Hippocampal formation (tissue), 2 donors: ENCODE measurements at places on chromosomes 6 and 20.

DNA sequence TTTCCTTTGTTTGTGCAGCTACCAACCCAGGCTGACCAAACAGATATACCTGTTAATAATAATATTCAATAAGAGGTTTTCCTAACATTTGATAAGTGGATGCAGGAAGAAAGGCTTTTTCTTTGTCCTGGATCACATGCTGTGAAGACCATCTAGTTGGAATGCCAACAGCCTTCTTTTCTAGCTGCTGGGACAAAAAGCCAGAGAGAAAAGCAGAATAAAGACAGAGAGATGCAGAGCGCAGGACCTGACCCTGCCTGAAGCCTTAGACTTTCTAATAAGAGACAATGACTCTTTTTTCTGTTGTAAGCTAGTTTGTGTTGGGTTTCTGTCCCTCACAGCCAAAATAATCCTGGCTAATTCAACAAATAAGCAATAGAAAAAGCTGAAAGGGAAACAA is 308.2 kb downstream of the PHF3 start:
- DNase-seq = no peak

- DNase-seq = no peak
These were observed 137.5 kb downstream of the NRN1 start for GRCh38 chr6:5869261-5869660.

DNA sequence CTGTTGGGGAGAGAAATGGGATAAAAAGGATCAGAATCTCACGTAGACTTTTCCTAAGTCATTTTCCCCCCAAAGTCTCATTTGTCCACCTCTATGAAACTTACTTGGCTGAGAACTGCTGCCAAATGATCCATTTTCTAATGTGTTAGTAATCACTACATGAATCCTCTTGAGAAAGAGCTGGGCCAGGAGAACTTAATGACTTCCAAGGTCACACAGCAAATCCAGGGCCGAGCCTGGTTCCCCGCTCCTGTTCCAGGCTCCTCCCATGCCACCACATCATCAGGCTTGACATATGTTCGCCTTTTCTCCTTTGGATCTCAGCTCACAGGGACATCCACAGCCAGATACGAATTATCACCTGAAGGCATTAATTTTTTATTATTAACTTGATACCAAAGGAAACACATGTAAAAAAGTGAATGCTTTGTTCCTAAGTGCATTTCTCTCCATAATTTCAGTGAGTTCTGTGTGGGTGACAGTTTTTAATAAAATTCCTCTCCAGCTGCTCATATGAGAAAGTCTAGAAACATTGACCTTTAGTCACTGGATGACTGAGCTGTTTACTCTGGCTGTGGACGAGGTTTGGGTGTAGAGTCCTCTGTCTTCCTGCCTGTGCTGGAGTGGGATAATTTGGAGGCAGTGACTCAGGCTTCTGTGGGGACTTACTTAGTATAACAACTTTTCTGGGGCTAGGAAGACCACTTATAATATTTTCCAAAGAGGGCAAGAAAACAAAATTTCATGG is 276.3 kb downstream of the PAX1 start:
- DNase-seq = no peak

DNA sequence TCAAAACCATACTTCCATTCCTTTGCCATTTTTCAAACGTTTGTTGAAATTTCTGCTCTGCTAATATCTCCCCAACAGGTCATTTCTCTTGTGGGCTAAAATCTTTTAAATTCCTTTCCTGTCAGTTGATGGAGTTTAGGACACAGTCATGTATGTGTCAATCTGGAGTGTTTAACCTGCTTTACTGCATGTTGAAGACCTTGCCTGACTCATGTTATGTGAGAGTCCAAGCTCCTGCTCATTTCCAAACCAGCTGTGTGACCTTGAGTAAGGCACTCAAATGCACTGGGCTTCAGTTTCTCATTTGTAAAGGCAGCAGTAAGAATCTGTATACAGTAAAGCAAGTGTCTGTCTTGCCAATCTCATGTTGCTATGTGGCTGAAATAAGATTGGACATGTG is 171.9 kb upstream of the SPACA1 start:
- DNase-seq = no peak

GRCh38 chr6:36728289-36729160 is 30.9 kb downstream of the RAB44 start:
- DNase-seq = no peak

- peak; percentile 5 for DNase-seq
These were observed 13.5 kb downstream of the HAO1 start for GRCh38 chr20:7926767-7927166.

DNA sequence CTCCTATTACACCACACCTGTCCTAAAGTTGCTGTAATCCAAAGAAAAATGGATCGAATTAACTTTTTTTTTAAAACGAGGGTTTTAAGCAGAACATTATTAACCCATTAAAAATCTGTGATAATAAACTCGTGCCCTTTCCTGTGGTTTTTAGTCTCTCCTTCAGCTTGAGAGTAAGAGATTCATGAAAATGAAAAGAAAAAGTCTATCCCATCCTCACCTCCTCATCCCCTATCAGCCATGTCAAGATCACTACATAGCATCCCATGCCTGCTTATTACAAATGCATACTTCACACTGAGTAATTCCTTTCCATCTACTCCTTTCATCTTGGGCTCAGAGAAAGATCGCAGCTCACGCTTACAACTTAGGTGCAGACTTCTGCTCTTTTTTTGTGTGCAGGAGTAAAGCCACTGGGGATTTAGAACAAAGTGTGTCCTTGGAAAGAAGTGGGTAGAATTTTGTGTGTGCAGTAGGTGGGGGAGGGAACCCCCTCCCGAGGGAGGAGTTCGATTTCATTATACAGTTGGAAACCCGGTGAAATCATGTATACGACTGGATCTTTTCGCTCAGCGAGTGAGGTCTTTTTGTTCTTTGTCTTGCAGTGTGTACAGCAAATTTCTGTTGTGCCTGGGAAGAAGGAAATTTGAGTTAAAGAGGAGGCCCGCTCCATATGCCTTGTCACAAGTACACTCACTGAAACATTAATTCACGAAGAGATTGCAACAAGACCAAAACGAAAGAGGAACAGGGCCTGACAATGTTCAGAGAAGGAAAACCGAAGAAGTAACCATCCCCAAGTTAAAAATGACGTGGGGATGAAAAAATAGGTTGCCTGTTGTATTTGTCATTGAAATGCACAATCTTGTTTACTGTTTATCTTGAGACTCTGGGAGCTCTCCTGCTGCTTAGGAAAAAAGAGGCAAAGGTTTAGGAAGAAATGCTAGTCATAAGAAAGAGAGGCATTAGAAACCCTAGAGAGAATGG is 146.5 kb upstream of the ZNF217 start:
- DNase-seq = no peak

DNA sequence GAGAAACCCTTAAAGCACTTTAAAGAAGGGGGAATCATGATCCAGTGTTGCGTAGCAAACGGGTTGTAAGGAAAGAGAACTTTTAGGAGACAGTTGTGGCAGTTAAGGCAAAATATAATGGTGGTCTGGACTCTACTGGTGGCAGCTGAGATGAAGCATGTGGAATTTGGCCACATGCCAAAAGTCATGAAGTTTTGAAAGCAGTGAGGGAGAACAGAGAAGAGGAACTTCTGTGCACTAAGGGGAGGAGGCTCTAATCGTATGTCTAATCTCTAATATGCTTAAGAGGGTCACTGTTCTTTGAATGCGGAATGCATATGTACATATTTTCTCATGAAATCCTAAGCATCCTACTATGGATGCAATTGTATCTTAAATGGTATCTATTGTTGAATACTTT is 91.5 kb downstream of the RIMS1 start:
- DNase-seq = no peak

- no peak for DNase-seq
These were observed 103.9 kb upstream of the FOXP4 start for GRCh38 chr6:41442352-41442672.

GRCh38 chr6:85126485-85127167 is 323.3 kb upstream of the NT5E start:
- peak; percentile 9 for DNase-seq

GRCh38 chr6:72624557-72625160 is 2.8 kb downstream of the KCNQ5 start:
- no peak for DNase-seq

DNA sequence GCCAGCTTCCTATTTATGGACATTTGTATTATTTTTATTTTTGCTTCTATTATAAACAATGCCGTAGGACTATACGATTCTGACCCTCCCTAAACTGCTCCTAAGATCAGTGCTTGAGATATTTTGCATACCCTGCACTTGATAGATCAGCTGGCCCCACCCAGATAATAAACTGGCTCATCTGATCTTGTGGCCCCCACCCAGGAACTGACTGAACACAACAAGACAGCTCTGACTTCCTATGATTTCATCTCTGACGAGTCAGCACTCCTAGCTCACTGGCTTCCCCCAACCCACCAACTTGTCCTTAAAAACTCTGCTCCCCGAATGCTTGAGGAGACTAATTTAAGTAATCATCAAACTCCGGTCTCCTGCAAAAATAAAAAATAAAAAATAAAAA is 34.9 kb upstream of the TFAP2A start:
- no peak for DNase-seq

GRCh38 chr6:155530219-155530834 is 74.7 kb upstream of the NOX3 start:
- DNase-seq = no peak

DNA sequence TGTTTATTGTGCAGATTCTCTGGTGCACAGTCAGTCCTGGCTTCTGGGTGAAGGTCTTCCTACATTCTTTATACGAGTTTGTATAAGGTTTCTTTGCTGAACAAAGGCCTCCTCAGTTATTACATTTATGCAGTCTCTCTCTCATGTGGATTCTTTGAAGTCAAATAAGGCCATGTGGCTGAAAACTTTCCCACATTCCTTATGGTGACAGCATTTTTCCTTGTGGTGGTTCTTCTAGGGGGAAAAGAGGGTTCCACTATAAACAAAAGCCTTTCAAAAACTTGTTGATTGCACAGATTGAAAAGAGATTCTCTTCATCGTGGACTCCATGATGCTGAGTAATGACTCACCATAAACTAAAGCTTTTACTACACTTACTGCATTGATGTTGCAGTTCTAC is 19.2 kb downstream of the ZSCAN12 start:
- DNase-seq = no peak

DNA sequence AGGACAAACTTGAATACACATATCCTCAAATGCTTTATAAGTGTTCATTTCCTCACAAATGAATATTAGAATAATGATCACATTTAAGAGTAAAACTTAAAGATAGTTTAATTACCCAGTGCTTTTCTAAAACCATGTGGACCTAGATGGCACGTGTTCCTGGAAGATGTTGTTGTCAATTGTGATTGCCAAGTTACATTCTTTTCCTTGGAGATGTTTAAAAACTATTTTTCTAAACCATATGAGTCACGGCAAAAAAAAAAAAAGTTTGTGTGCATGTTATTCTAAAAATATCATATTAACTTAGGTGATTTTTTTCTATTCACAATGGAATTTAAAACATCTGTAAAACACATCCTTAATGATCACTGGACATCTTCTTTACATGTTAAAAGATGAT is 51.1 kb downstream of the RCAN2 start:
- no peak for DNase-seq

- no peak for DNase-seq
These were observed 69.9 kb upstream of the SYNJ2 start for GRCh38 chr6:157911786-157912185.

- DNase-seq = no peak
These were observed 112.1 kb downstream of the TOX2 start for GRCh38 chr20:44026647-44027342.

DNA sequence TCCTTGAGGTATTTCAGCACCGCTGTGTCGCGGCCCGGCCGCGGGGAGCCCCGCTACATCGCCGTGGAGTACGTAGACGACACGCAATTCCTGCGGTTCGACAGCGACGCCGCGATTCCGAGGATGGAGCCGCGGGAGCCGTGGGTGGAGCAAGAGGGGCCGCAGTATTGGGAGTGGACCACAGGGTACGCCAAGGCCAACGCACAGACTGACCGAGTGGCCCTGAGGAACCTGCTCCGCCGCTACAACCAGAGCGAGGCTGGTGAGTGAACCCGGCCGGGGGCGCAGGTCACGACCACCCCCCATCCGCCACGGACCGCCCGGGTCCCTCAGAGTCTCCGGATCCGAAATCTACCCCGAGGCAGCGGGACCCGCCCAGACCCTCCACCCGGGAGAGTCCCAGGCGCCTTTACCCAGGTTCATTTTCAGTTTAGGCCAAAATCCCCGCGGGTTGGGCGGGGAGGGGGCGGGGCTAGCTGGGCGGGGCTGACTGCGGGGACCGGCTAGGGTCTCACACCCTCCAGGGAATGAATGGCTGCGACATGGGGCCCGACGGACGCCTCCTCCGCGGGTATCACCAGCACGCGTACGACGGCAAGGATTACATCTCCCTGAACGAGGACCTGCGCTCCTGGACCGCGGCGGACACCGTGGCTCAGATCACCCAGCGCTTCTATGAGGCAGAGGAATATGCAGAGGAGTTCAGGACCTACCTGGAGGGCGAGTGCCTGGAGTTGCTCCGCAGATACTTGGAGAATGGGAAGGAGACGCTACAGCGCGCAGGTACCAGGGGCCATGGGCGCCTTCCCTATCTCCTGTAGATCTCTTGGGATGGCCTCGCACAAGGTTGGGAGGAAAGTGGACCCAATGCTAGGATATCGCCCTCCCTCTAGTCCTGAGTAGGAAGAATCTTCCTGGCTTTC is 693 bp downstream of the HLA-F start:
- DNase-seq = no peak

DNA sequence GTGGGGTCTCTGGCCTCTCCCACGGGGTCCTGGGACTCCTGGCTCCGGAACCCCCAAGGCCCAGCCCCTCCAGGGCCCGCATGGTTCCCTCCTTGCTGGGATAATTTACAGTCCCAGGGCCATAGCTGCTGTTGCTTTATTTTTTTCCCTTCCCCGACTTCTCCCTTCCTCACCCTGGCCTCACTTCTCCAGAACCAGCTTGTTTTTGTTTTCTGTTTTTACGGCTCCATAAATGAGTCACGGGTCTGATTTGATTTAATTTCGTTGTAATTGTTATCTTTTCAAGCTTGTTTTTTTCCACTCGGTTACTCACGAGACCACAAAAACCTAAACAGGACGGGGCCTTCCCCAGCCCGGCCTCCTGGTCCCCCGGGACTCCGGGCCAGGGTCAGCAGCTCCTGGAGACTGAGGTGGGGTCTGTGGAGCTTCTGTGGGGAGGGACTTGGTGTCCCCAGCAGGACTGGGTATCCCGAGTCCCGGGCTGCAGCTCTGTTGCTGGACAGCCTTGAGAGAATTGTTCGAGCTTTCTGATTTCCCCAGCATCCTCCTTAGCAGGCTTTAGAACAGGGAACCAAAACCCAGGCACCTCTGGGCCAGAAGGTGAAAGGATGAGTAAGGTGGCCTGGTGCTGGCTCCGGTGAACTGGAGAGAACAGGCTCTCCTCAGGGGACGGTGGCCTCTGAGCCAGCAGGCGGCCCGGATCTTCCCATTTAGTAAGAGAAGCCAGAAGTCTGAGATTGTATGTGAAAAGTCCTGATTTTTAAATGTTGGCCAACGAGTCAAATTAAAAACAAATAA is 94.9 kb downstream of the CEBPB start:
- no peak for DNase-seq

- DNase-seq = no peak
These were observed 265.6 kb upstream of the JAG1 start for GRCh38 chr20:10939331-10939941.

GRCh38 chr20:35192118-35192872 is 20.4 kb downstream of the PROCR start:
- DNase-seq = no peak

GRCh38 chr6:11251553-11252360 is 19.3 kb upstream of the NEDD9 start:
- peak; percentile 66 for DNase-seq

- DNase-seq = no peak
These were observed 102.5 kb upstream of the AGPAT4 start for GRCh38 chr6:161376367-161376766.
